Epithelial cell of prostate (primary cell): ENCODE measurements at places on chromosomes 12 and 14.

GRCh38 chr14:56590535-56590960, 10.9 kb downstream of the TMEM260 start:
- no peak for DNase-seq

DNA sequence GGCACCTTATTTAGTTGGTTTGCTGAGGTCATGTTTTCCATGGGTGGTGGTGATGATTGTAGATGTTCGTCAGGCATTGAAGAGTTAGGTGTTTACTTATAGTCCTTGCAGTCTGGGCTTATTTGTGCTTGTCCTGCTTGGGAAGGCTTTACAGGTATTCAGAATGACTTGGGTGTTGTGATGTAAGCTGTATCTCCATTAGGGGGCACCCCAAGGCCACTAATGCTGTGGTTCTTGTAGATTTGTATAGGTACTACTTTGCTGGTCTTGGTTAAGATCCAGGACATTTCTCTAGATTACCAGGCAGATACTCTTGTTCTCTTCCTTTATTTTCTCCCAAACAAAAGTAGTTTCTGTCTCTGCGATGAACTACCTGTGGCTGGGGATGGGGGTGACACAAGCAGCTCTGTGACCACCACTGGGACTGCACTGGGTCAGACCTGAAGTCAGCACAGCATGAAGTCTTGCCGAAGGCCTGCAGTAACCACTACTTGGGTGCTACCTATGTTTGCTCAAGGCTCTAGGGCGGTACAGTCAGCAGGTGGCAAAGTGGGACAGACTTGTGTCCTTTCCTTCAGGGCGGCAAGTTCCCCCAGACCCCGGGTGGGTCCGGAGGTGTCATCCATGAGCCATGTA, 35.8 kb upstream of the FBXO33 start:
- DNase-seq, result no peak

DNA sequence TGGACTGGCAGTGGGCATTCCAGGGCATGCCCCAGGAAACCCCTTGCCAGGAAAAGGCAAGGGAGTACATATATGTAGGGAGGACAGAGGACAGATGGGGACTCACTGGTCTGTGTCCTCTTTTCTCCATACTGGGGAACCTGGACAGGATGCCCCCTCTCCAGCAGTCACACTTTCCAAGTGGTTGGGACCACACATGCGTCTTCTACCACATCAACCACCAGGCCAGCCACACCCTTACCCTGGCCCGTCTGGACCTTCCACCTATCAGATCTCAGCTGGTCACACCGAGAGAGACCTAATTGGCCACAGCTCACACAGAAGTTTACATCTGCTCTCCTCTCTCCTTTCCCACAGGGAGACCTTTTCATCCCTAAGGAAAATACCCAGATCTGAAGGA, 8.3 kb downstream of the ANKRD33 start:
- no peak for DNase-seq

GRCh38 chr14:94089479-94089878, 8.4 kb downstream of the IFI27L1 start:
- DNase-seq, result no peak

GRCh38 chr12:60231303-60231702, 635.5 kb downstream of the SLC16A7 start:
- DNase-seq, result no peak

- no peak for DNase-seq
Observed at GRCh38 chr12:90978117-90978770, 23.3 kb upstream of the CCER1 start.

- no peak for DNase-seq
Observed at GRCh38 chr12:93729934-93730333, 52.8 kb downstream of the CRADD start.

DNA sequence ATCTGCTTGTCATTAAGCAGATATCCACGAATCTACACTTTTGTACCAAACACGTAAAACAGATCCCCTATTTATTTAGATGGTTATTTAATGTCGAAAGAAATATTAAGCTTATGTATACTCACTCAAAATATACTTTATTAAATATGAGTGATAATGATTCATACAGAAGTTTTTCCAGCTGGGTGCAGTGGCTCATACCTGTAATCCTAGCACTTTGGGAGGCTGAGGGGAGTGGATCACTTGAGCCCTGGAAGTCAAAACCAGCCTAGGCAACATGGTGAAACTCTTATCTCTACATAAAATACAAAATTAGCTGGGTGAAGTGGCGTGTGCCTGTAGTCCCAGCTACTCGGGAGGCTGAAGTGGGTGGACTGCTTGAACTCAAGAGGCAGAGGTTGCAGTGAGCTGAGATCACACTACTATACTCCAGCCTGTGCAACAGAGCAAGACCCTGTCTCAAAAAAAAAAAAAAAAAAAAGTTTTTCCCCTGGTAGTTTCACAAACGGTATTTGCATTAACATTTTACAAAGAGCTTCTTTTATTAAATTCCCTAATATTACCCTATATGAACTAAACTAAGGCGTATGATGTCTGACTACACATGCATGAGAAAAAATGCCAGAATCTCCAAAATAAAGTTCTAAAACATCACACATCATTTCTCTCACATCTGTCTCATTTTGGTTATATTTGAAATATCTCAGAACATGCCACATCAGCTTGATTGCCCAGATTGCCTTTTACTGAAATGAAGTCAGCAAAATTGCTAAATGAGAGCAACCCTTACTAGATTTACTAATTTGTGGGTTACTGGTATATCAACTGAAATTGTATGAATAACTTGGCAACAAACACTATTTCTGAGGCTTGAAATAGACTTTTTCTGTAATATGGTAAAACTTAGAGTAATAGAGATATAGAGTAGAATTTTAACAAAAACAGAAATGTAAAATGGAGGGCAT, 74.9 kb downstream of the PAWR start:
- DNase-seq, result no peak

- DNase-seq, result peak; percentile 36
Observed at GRCh38 chr12:6038160-6038559, 86.3 kb downstream of the VWF start.

DNA sequence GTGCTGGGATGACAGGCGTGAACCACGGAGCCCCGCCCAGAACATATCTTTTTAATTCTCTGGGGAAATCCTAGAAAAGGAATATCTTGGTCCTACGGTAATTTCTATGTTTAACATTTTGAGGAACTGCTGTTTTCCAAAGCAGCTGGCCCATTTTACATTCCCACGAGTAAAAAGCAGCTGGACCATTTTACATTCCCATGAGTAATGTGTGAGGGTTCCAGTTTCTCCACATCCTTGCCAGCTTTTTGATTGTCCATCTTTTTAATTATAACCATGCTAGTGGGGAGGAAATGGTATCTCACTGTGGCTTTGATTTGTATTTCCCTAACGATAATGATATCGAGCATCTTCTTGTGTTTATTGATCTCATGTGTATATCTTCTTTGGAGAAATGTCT, 4.4 kb upstream of the P2RX4 start:
- no peak for DNase-seq

GRCh38 chr14:20830831-20831230, 28.2 kb upstream of the RNASE1 start:
- no peak for DNase-seq

DNA sequence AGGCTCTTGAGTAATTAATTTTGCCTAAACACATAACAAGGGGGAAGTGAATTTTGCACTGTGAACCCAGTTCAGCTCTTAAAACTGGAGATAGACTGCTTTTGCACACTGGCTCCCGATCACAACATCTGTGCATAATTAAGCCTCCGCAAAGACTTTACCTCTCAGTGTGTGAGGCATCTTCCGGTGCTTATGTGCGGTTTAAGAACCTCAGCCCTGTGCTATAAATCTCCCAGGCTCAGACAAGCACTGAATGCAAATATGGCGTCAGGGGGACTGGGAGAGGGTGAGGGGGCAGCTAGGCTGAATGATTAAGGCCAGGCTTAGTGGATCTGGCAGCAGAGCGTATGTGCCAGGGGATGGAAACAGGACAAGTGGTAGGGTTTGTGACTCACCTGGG, 103.3 kb downstream of the ADCK1 start:
- no peak for DNase-seq

- DNase-seq, result no peak
Observed at GRCh38 chr14:68730348-68730747, 62.5 kb downstream of the ZFP36L1 start.

DNA sequence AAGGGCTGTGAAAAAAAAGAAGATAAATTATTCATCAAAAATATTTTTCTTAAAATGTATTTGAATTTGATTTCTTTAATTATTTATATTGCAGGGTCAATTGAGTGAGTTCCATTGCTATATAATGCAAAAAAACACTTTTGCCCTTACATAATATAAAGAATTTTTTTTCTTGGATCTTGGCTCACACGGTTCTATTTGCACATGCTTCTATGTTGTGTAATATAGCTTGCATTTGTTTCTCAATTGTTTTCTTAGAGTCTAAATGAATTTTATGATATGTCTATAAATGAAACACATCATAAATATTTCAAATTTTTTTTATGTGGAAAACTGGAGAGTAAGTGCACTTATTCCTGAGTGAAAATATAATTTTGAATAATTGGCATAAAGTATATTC, 694.2 kb downstream of the SLC6A15 start:
- DNase-seq, result no peak

DNA sequence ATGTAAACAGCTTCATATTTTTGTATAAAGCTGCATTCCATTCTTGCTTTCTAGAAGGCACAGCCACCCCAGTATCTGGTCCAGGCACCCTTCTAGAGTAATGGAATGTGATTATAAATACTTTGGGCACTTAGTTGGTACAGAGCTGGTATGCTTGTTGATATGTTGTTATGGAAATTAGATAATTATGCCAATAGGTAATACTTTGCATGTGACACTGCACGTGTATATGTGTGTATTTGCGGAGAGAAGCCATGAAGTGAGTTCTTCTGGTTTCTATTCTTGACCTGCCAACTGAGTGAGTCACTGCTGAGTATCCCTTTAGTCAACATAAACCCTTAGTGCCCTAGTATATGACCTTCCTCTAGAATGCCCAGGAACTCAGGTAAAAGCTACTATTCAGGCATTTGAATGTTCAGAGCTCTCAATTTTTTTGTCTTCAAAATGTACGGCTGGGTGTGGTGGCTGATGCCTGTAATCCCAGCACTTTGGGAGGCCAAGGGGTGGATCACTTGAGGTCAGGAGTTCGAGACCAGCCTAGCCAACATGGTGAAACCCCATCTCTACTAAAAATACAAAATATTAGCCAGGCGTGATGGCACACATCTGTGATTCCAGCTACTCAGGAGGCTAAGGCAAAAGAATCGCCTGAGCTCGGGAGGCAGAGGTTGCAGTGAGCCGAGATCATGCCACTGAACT, 6.2 kb upstream of the TCP11L2 start:
- DNase-seq, result peak; percentile 87

DNA sequence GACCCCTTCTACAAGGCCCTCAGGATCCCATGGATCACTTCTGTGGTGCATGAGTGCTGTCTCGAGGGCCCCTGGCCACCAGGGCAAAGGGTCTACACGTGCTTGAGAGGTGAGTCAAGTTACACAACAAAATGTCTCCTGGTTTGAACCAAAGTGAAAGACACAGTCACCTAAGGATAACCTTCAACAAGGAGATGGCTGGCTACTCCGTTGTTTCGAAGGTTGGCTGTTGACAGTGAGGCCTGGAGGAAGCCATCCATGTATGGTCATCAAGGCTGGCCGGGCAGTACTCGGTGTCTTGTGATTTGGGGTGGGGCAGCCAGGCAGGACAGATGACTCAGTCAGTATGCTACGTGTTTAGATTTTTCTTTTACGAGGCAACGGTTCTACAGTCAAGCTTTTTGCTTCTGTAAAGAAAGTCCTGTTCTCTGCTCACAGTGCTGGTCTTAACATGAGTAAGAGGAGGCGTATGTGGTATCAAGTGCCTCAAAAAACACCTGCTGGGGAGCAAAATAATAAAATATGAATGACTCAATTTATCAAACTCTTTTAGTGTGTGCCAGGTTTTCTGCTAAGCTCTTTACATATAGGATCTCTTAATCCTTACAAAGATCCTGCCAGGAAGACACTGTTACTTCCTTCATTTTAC, 18.0 kb upstream of the NT5DC3 start:
- peak; percentile 98 for DNase-seq

- DNase-seq, result no peak
Observed at GRCh38 chr14:55045087-55045486, 6.4 kb upstream of the MAPK1IP1L start.

DNA sequence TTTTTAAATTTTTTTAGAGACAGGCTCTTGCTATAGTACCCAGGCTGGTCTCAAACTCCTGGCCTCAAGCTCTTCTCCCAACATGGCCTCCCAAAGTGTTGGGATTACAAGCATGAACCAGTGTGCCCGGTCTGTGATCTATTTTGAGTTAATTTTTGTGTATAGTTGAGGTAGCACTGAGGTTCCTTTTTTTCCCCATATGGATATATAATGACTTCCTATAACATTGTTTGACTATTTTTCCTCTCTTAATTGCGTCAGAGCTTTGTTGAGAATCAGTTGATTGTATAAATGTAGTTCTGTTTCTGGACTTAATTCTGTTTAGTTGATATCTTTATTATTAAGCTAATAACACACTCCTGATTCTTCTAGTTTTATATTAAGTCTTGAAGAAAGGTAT, 8.6 kb upstream of the M6PR start:
- no peak for DNase-seq
